ENCODE measurements at places on chromosomes 1 and 21.

- no peak for DNase-seq
Observed at GRCh38 chr1:223323491-223324484, 40.2 kb downstream of the SUSD4 start.

DNA sequence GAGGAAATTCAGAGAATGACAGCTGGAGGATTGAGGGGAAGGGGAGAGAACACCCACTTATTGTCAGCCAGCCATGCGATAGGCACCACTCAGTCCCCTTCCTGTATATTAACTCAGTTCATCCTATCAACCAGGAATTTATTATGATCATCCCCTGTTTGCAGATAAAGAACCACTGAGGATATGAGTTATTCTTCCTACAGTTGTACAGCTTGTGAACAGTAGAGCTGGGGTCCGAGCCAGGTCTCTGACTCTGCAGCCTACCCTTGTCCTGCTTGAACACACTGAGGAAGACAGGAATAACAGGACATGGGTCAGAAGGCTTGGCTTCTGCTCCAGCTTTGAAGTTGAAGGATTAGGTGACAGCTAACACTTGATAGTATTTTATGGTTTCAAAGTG lies 42.0 kb upstream of the SCMH1 start:
- DNase-seq: no peak

- no peak for DNase-seq
Observed at GRCh38 chr1:95733031-95733430, 499.0 kb downstream of the RWDD3 start.

DNA sequence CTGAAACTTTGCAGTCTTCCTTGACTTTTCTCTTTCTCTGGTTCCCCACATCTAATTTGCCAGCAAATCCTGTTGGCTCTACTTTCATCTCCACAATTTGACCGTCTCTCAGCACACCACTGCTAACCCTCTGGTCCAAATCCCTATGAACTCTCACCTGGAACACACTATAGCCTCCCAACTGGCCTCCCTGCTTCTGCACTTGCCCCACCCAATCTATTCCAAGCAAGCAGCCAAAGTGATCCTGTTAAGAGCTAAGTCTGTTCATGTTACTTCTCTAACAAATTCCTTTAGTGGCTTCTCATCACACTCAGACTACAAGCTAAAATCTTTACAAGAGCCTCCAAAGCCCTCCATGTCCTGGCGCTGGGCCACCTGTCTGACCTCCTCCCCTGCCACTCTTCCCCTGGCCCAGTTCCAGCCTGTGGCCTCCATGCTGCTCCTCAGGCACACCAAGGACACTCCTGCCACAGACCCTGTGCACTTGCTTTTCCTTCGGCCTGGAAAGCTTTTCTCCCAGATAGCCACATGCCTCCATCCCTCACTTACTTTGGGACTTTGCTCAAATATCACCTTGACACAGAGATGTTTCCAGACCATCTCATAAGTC lies 104.1 kb downstream of the DTL start:
- no peak for DNase-seq

GRCh38 chr1:201191653-201192260 lies 1.1 kb downstream of the IGFN1 start:
- no peak for DNase-seq

GRCh38 chr1:41097105-41097504 lies 75.6 kb upstream of the SLFNL1 start:
- DNase-seq: no peak

DNA sequence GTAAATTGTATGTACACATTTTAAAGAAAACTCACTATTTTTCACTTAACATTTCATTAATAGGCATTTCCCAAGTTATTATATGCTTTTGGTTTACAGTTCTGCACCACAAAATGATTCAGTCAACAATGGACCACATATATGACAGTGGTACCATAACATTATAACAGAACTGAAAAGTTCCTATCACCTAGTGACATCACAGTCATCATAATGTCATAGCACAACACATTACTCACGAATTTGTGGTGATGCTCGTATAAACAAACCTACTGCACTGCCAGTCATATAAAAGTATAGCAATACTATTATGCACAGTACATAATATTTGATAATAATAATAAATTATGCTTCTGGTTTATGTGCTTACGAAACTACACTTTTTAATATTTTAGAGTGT lies 30.9 kb downstream of the DNAI4 start:
- DNase-seq: no peak

- DNase-seq: no peak
Observed at GRCh38 chr1:72547412-72547811, 265.1 kb upstream of the NEGR1 start.

DNA sequence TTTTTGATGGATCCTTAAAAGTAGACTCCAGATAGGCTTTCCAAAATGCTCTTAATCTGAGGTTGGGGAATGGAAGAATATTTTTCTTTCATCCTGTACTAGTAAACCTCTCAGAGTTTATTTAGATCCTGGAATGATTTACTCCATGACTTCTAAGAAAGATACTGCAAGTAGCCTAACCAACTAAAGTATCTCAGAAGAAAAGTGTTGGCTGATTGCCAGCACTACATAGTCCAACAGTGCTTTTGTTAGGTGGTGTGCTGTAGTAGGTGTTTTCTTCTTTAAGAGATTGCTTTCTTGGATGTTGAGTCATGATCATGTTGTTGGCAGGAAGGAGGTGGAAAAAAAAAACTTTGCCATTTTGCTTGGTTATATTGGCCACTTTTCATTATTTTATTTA lies 119.8 kb downstream of the OSBPL9 start:
- no peak for DNase-seq

DNA sequence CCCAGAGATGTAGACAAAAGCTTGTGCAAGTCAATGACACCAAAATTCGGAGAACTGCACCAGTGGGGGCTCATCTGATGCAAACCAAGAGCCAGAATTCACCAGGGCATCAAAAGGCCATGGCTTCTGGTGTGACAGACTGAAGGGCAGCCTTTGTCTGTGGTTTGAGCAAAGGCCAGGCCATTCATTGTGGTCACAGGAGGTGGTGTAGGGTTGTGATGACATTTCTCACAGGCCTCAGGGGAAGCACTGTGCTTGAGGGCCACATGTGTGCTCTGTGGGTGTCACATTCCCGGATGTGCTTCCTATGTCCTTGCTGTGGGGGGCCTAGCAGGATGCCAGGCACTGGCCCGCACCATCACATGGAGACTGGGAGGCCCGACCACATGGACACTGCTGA lies 22.5 kb upstream of the KCNE1 start:
- DNase-seq: no peak

DNA sequence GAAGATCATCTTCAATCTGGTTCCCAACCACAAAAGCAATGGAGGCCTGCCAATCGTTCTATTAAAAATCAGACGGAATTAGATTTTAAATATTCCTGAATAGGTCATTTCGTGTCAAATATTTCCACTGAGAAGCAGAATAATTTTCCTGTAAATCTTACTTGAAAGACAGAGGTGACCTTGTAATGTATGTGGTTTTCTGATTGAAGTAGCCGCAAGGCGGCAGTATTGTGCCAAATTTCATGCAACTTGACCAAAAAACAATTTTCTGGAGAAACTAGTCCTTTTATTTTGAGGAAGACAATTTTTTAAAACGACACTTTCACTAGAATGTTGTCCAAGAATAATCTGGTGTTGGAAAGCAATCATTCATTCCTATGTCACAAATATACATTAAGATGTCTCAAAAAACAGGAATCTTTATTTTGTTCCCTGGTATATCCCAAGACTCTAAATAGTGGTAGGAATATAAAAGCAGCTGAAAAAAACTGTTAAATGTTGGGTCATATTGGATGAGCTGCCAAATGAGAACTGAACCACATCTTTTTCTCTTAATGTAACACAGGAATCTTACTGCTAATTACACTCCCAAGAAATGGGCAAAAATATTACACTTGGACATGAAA lies 33.6 kb downstream of the SPAG17 start:
- DNase-seq: peak; percentile 52

DNA sequence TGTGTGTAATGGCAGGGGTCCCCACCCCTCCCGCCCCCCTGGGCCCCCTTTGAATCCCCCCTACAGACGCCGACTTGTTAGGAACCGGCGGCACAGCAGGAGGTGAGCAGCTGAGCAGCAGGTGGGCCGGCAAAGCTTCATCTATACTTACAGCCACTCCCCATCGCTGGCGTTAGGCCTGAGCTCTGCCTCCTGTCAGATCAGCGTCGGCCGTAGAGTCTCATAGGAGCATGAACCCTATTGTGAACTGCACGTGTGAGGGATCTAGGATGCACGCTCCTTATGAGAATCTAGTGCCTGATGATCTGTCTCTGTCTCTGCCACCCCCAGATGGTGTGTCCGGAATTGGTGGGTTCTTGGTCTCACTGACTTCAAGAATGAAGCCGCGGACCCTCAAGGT lies 14.9 kb upstream of the VPS26C start:
- DNase-seq: no peak

DNA sequence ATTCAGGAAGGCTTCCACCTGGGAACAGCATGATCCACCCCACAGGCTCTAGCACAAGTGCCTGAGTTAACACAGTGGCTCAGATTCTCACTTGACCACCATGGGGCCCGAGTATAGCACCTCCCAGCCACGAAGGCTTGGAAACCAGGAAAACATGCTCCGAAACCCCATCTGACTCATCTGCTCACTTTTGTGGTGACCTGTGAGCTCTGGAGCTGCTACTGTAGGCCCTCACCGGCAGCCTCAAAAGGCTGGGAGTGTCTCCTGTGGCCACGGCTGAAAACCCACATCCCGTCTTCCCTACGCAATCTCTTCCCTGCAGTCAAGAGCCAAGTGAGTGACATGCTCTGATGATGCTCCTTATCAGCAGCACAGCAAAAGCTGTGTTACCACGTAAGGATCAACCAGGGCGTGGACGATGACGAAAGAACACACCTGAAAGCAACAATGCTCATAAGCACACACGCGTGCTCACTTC lies 81.4 kb downstream of the TGFBR3 start:
- no peak for DNase-seq

DNA sequence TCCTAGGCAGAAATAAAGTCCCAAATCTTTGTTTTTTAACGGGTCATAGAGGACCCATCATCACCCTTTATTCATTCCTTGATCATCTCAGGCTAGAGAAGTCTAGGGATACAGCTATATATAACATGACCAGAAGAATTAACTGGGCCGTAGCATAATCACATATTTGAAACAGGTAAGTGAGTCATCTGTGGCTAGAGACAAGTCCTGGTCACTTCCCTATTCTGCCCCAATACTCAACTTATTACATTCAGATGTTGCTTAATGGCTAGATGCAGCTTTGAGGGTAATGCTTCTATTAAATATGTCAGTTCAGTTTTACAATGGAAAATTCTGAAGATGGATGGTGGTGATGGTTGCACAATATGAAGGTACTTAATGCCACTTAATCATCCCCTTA lies 47.0 kb downstream of the EXO1 start:
- DNase-seq: no peak

- peak; percentile 50 for DNase-seq
Observed at GRCh38 chr1:33010932-33011731, 25.6 kb downstream of the AK2 start.

DNA sequence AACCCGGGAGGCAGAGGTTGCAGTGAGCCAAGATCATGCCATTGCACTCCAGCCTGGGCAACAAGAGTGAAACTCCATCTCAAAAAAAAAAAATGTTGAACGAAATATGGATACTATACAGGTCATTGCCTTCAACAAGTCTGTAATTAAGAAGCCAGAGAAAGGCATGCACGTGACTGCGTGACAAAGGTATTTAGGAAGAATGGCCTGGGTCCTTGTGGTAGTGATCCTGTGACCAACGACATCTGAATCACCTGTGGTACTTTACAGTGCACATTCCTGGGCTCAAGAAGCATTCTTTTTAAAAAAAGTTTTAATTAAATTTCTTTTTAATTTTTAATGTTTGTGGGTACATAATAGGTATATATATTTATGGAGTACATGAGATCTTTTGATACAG lies 115.0 kb downstream of the GREM2 start:
- DNase-seq: no peak

DNA sequence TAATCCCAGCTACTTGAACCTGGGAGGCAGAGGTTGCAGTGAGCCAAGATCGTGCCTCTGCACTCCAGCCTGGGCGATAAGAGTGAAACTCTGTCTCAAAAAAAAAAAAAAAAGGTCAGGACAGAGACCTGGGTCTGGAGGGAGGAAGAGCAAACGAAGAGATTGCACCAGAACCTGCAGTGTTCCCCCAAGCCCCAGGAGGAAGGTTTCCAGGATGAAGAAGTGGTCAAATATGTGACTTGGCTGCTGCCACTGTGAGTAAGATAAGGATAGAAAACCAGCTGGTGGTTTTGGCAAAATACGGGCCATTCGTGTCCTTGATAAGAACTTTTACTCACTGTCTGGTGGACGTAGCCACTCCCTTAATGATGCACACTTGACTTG lies 42.2 kb downstream of the CLDN14 start:
- no peak for DNase-seq

- no peak for DNase-seq
Observed at GRCh38 chr21:15020797-15021196, 44.0 kb downstream of the NRIP1 start.

DNA sequence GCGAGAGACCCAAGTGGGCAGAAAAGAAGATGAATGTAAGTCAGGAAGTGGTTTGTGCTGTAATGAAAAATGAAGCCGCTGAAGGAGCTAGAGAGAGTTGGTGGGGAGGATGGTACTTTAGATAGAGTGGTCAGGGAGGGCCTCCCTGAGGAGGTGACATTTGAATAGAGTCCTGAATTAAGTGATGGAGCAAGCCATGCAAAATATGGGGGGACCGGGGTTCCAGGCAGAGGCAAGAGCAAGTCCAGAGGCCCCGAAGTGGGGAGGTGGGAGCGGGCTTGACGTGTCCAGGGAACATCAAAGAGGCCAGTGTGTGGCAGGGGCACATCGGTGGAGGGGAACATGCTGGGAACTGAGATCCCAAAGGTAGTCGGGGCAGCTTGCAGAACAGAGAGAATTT lies 43.1 kb downstream of the OPRD1 start:
- DNase-seq: no peak

GRCh38 chr1:28682840-28683239 lies 14.3 kb downstream of the GMEB1 start:
- DNase-seq: no peak

- no peak for DNase-seq
Observed at GRCh38 chr1:183346276-183346732, 71.9 kb downstream of the NMNAT2 start.

GRCh38 chr21:43331962-43332828 lies 94.7 kb downstream of the SIK1 start:
- DNase-seq: no peak

GRCh38 chr1:18794051-18794450 lies 65.4 kb downstream of the TAS1R2 start:
- no peak for DNase-seq

DNA sequence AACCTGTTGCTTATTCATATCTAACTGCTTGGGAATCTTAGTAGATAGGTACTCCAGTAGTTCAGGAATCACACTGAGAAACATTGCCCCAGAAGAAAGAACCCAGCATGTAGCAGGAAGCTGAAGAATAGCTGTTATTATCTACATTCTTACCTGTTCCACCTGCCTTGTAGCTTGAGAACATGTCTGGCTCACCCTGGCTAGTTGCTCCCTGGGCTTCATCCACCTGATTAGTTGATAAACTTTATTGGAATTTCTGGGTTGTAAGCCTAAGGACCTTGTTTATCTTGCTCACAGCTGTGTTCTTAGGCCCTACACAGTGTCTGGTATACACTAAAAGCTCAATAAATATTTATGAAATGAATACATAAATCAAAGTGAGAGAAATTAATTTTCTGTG lies 106.3 kb upstream of the DMRTA2 start:
- no peak for DNase-seq

Measured in colonic mucosa (tissue), 4 donors.